Caudate nucleus (tissue), 63 donors: ENCODE measurements at places on chromosomes 6 and 20.
A peak's percentile ranks its signal among the peaks of the same experiment; 100 is the strongest.

GRCh38 chr6:5394280-5394679 is 133.0 kb downstream of the FARS2 start:
- no peak for DNase-seq

DNA sequence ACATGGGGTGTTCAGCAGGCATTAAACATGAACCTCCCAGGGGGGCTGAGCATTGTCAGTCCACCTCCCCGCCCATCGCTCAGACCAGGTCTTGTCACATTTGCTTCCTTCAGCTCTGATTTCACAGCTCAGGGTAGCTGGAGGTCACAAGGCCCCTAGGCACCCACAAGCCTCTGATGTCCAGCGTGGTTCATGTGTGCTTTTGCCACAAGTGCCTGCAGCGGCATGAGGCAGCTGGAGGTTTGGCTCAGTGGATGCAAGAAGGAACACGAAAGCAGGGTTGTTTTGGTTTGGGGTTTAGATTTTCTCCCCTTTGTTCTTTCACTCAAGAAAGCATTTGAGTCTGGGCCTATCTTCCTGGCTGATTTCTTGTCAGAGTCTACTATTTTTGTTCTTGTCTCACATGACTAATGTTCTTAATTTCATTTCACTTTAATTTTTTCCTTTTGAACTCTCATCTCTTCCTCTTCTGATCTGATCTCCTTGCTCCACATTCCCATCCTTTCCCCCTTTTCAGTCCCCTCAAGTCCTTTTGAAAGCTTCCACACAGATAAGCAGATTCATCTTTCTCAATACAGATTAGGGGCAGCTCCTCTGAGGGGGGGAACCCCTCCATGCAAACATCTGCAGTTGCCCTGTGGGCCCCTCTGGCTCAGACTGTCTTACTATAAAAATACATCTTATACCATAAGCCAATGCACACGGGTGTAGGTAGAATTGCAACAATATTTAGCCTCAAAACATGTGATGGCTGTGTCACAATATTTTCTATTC is 68.1 kb upstream of the CEP85L start:
- no peak for DNase-seq

DNA sequence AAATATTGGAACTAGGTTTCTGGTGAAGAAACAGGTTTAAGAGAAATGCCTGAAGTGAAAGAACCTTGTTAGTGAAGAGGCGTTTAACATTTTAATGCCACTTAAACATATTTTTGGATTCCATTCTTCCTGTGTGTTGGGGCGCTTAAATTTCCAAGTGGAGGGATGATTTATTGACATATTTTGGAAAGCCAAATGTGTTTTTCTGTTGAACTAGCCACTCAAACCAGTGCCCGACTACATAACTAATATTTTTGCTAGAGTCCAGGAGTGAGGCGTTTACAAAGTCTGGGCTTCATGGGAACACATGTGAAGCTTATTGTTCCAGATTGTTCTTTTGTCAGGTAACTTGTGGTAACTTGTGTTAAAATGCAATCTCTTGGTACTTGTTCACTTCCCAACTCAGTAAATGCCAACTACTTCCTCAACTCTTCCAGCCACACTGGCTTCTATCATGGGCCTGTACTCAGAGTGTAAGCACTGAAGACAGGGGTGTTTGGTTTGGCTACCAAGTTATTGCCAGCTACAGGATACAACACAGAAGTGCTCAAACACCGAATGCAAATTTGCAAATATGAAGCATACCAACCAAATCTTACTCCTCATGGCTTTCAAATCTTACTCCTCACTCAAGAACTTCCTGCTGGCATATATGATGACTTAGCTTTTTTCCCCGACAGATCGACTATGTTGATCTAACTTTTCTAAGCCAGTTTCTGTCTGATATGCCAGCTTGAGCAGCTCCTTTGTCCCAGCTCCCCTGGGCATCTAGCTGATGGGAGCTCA is 2.0 kb upstream of the ZNFX1 start:
- DNase-seq, result no peak

GRCh38 chr6:144160431-144161005 is 10.2 kb downstream of the STX11 start:
- no peak for DNase-seq

GRCh38 chr6:133921249-133921859 is 31.7 kb upstream of the TBPL1 start:
- DNase-seq, result peak; percentile 43

DNA sequence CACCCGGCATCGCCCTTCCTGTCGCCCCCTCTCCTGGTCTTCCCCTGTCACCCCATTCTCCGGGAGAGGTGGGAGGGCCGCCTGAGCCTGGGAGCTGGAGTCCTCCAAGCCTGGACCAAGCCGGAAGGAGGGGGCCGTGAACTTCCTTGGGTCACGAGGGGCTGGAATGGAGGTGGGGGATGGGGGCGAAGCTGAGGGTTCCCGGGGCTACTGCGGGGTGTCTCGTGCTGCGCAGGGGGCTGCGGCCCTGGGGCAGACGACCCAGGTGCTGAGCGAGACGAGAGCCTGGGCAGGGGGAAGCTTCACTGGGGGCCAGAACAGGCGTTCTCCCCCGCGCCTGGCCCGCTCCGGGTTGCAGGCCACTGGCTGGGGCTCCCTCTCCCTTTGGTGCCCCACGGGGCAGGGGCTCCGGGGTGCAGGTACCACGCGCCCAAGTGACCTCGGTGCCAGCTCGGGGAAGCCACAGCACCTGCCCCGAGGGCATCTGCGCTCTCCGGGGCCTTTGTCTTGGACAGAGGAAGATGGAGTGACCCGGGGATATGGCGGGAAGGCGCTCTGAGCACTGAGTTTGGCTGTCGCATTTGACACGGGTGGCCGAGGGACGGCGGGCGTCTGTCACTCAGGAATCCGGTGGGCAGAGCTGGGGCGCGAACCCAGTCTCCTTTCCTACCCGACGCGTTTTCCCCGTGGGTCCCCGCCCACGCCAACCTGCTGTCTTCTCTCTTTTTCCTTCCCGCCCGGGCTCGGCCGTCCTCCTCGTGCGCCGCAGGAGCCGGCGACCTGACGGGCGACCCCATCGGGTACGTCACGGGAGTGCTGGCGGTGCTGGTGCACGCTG is 1.2 kb downstream of the SLC35D3 start:
- no peak for DNase-seq

DNA sequence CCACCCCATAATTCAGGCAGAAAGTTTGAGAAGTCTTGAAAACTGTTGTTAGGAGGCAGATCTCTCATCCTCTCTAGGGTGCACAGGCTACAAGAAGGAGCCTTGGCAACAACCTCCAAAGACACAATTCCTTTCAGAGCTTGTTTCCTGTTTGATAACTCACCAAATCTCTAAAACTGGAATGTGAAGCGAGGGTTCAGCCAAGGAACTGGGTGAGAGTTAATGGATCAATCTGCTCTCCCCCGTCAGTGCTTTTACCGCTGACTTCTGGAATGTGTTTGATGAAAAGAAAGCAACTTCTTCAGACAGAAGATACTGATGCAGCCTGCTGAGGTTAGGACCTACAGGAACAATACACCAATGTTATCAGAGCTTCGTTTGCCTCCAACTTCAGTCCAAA is 171.8 kb upstream of the BMP2 start:
- no peak for DNase-seq

DNA sequence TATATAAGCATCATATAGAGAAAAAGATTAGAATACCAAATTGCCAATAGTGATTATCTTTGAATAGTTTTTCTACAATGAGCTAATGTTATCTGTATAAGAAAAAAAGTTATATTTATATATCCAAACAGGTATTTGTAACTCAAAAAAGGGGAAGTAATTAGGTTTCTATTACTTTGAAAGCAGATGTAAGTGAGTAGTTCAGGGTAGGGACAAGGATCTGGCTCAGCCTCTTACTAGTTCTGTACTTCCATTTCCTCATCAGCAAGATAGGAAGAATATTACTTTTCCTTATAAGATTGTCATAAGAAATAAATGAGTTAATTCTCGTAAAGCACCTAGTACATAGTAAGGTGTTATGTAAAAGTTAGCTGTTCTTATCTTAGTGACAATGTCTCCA is 32.2 kb downstream of the AHI1 start:
- DNase-seq, result no peak

DNA sequence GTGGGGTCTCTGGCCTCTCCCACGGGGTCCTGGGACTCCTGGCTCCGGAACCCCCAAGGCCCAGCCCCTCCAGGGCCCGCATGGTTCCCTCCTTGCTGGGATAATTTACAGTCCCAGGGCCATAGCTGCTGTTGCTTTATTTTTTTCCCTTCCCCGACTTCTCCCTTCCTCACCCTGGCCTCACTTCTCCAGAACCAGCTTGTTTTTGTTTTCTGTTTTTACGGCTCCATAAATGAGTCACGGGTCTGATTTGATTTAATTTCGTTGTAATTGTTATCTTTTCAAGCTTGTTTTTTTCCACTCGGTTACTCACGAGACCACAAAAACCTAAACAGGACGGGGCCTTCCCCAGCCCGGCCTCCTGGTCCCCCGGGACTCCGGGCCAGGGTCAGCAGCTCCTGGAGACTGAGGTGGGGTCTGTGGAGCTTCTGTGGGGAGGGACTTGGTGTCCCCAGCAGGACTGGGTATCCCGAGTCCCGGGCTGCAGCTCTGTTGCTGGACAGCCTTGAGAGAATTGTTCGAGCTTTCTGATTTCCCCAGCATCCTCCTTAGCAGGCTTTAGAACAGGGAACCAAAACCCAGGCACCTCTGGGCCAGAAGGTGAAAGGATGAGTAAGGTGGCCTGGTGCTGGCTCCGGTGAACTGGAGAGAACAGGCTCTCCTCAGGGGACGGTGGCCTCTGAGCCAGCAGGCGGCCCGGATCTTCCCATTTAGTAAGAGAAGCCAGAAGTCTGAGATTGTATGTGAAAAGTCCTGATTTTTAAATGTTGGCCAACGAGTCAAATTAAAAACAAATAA is 94.9 kb downstream of the CEBPB start:
- no peak for DNase-seq

DNA sequence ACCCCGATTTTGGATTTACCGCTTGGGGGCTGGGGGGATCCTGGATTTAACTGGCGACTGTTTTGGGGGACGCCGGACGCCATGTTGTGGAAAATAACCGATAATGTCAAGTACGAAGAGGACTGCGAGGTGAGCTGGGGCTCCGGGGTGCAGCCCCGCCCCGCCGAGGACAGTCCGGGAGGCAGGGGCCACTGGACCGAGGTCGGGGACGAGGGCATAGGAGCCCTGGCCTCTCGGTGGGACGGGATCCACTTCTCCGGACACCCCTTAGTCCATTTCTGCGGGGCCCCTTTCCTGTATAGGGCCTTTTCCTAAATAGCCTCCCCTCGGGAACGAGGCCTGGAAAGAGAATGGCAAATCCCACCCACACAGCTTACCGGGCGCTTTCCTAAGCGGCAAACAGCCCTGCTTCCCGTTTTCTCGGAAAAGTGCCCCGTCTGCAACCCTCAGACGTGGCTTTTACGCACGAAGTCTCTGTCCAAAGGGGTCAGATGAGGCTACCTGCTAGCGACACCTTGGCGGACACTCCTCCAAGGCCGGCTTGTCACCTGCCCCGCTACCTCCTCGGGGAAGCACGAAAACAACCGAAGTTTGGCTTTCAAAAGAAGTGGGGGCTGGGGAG is 469 bp downstream of the TFAP2C start:
- DNase-seq, result no peak

GRCh38 chr6:113363866-113364265 is 493.3 kb upstream of the MARCKS start:
- DNase-seq, result no peak

DNA sequence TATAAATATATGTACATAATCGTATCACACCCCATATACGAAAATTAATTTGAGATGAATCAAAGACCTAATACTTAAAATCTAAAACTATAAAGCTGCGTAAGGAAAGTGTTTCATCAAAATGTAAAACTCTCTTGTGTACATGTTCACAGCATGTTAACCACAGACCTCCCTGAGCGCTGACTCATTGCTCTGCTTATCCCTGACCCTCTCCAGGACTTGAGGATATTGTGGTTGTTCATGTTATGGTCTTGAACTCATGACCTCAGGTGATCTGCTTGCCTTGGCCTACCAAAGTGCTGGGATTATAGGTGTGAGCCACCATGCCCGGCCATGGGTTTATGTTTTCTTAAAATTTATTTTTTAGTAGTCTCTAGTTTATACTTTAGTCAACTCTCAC is 14.2 kb downstream of the FAM83B start:
- no peak for DNase-seq

GRCh38 chr6:97066056-97066455 is 141.5 kb downstream of the KLHL32 start:
- no peak for DNase-seq

GRCh38 chr20:24531631-24532419 is 62.4 kb downstream of the SYNDIG1 start:
- DNase-seq, result no peak

GRCh38 chr6:39195792-39196385 is 33.4 kb downstream of the KCNK5 start:
- no peak for DNase-seq

- no peak for DNase-seq
These were observed 9.9 kb upstream of the SPATS1 start for GRCh38 chr6:44332585-44332984.

GRCh38 chr6:43870660-43871061 is 100.7 kb downstream of the VEGFA start:
- peak; percentile 21 for DNase-seq

DNA sequence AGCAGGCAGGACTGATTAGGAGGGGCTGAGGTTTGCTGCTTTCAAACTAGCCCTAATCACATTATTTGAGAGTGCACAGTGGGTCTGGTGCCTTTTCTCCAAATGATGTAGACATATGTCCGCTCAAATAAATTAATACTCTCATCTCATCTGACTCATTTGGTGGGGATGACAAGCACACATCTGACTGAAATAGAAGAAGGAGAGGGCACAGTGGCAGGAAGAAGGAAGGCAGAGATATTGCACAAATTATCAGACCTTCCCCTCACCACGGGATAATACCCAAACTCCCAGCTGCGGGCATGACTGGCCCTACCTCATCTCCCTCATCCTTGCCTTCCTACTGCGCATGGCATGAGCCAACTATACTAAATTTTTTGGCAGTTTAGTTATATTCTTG is 33.9 kb upstream of the TNFRSF21 start:
- no peak for DNase-seq

GRCh38 chr6:131825946-131826345 is 18.1 kb downstream of the ENPP1 start:
- DNase-seq, result no peak

DNA sequence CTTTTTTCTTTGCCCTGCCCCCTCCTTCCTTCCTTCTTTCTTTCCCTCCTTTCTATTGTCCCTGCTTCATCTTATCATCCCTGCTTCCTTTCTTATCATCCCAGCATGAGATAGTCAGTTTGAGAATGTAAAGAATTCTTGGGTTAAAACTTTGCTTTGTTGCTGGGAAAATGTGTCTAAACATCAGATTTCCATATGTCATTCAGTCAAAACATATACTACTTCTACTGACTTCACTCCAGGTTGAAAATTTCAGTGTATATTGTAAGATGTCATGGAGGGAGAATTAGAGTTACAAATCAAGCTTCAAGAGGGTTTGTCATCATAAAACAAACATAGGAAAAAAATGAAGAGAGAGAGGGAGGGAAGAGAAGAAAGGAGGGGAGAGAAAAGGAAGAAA is 358.4 kb upstream of the SOX4 start:
- no peak for DNase-seq

DNA sequence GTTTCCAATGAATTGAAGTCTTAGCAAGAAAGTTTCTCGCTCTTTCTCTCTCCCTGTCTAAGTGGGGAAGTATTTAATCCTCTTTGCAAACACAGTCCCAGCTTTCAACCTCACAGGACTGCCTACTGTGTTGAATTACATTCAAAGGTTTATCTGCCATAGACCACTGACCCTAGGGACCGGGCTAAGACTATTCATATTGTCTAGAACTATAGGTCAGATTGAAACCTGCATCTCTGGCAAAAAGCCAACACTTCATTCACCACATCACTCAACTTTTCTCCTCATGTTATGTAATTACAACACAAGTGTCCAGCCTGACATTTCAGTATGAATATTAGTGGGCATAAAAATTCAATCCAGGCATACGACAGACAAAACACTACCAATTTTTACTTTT is 314.7 kb upstream of the RSPO3 start:
- DNase-seq, result no peak
